Activated CD8-positive, alpha-beta memory T cell treated with anti-CD3 and anti-CD28 coated beads, Interleukin-2, amount 50 U/mL, for 4 hours (primary cell): ENCODE measurements at places on chromosomes 3 and 15.

DNA sequence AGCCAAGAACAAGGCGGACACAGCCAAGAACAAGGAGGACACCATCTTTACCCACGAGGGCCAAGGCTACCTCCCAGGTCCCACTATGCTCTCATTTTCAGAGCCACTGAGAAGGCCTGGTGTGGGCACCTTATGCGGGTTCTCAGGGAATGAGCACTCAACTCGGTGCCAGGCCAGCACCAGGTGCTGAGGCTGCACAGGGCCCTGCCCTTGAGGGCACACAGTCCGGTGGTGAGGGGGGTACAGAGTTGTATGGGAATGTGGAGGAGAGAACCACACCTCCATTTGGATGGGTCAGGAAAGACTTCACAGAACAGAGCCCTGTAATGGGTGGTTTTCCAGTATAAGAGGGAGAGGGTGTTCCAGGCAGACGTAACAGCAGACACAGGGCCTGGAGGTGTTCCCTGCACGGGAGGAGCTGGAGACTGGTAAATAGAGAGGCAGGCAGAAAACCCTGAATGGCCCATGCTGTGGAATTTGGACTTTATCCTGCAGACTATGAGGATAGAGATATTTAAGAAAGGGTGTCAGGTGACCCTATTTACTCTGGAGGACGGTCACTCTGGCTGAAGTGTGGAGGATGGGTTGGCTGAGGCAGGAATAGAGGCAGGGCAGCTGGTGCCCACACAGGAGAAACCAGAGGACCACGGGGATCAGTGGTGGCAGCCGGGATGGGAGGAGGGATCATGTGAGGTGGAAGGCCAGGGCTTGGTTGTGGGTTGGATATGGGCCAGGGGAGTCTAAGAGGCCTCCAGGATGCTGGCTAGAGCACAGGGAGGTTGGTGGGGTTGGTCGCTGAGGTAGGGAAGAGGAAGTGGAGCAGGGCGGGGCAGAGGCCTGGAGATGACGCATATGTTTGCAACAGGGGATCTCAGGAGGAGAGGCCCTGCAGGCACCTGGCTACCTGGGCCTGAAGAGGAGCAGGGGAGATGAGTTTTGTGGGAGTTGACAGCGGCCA, 34.6 kb downstream of the CRABP1 start:
- no peak for DNase-seq

DNA sequence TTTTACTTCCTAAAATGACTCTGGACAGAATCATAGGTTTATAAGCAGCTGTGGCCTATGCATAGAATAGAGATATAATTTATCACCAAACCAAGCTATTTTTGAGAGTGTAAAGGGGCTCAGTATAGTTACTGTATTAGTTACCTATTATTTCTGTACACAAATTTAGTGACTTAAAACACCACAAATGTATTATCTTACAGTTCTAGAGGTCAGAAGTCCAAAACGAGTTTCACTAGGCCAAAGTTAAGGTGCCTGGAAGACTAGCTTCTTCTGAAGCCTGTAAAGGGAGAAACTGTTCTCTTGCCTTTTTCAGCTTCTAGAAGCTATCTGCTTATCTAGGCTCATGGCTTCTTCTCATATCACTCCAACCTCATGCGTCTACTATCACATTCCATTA, 30.1 kb downstream of the CCDC54 start:
- DNase-seq = no peak

DNA sequence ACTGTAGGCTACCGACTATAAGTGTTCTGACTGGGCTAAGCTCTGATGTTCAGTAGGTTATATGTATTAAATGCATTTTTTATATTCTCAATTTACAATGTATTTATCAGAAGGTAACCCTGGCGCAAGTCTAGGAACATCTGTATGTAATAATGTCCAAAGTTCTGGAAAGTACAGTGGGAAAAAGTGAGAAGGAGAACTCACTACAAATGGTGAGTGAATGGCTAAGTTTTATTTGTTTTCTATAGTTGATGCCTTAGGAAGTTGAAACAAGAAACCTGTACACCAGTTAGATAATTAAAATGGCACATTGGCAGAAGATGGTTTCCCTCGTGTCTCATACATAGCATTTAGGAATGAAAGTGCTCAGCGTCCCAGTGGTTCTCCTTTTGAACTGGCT, 333.4 kb upstream of the THRB start:
- DNase-seq = no peak

DNA sequence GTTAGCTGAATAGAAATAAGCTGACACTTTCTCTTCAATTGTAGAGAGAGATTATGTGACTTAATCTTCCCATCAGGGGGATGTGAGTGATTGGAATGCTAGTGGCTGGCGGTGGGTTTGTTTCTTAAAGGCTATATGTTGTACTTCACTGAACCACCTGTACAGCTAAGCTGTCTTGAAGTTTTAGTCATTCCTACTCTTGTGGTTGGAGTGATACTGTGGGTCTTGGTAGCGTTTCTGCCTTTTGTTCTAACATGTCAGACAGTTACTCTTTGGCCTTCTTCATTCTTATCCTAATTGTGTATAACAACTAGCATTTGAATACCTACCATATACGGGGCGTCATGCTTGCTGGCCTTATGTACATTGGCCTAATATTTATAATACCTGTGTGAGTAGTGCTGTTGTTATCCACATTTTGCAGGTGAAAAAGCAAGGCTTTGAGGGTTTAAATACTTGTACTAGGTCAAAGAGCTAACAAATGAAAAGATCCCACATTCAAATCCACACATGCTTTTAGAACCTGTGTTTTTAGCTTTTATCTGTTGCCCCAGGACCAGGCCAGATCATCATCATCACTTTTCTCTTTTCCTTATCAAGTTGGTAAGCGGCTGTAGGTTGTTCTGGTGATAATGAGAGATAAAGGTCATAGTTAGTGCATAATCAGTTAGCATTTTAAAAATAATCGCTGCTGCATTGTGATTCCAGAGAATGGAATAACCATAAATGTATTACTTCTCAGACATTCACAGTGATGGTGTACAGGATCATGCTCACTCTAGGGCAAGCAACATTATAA, 50.2 kb downstream of the AKAP13 start:
- DNase-seq = no peak

DNA sequence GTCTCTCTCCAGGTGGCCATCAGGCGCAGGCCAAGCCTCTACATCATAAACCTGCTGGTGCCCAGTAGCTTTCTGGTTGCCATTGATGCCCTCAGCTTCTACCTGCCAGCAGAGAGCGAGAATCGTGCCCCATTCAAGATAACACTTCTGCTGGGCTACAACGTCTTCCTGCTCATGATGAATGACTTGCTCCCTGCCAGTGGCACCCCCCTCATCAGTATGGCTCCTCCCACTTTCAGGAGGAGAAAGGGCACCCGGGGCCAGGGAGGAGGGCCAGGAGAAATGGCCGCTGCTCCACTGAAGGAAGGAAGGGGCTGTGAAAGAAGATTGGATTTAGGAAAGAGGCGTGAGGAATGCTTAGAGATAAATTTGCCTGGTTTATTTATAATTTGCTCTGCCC, 6.6 kb downstream of the HTR3C start:
- DNase-seq = no peak
